ENCODE measurements at places on chromosomes 12 and 14.

- no peak for DNase-seq
Measured at GRCh38 chr14:103346286-103346685, 12.2 kb downstream of the EIF5 start.

- DNase-seq, result no peak
Measured at GRCh38 chr12:25186788-25187402, 8.1 kb downstream of the DNAI7 start.

- DNase-seq, result no peak
Measured at GRCh38 chr14:103301512-103302354, 32.3 kb upstream of the EIF5 start.

DNA sequence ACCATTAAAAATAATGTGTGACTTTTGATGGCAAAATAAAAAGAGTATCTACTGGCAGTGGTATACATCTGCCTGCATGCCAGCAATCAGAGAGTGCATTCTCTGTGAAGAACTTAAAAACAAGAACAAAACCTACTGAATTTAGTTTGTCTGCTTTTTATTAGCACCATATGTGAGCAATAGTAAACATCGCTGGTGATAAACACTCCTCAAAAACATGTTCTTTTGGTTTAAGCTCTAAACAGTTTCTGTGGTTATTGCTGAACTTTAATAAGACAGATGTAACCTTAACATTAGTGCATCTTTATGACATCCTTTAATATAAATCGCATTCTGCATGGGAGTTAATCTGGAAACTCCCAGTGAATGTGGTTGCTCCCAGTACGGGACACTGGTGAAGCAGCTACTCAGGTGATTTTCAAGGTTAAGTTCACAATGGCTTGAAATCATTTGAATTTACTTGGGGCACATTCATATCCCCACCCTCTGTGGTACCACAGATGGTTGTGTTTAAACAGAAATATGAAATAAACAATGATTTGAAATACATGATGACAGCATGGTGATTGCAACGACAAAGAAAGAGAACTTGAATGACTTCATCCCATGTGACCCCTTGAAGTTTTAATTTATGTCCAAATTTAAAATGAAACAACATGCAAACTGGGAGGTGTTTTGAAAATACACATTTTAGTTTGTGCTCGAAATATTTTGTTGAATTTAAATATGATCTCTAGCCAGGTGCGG, 285.9 kb downstream of the FOXN3 start:
- DNase-seq, result no peak

DNA sequence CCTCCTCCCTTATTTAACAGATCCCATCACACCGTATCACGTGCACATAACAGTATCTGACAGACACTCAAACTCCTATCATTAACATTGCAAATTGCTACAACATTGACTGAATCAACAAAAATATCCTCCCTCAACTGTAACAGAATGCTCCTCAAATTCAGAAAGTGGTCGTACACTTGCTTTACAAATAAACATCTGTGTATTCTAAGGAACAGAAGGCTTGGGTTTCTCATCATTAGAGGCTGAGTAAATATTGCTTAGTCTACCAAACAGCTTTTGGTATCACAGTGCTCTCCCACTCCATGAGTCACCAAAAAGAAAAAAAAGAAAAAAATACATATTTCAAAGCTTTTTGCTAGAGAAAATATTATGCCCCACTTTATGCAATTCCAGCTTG, 23.9 kb downstream of the FERMT2 start:
- no peak for DNase-seq

- DNase-seq, result no peak
Measured at GRCh38 chr12:59491877-59492276, 104.0 kb upstream of the SLC16A7 start.
